ENCODE measurements at places on chromosomes 16 and 17.

GRCh38 chr17:16329519-16330271 lies 23.6 kb downstream of the CENPV start:
- no peak for DNase-seq

DNA sequence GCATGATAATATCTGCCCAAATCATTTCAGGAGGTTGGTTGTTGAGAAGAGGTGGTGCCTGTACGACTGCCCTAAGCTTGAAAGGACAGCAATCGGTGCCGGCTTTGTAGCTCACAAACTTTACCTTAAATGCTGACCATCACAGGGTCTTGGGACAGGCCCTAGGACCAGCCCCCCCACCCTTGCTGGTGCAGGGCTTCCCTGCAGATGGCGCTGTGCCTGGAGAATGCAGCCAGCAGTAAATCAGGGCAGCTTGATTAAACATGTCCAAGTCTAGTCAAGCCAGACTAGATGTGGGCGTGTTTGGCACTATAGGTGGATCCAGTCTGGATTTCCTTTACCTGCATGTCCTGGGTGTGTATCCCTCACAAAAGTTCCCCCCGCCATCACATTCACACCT lies 135.5 kb upstream of the CRHR1 start:
- peak; percentile 80 for DNase-seq

- DNase-seq: no peak
These were observed 10.2 kb downstream of the CFAP20 start for GRCh38 chr16:58118801-58119508.

GRCh38 chr17:4584101-4584916 lies at the start of gene SMTNL2:
Gene SMTNL2 (plus strand): TSS chr17:4584529. CDS start chr17:4584606, 77 bp downstream.
- peak; percentile 63 for DNase-seq

- no peak for DNase-seq
These were observed 7.1 kb downstream of the IGSF6 start for GRCh38 chr16:21645261-21645721.

- DNase-seq: no peak
These were observed 746.4 kb downstream of the CDH11 start for GRCh38 chr16:64375391-64375980.

GRCh38 chr17:42077755-42078154 lies 20.5 kb downstream of the ZNF385C start:
- DNase-seq: no peak

- peak; percentile 11 for DNase-seq
These were observed 43.3 kb upstream of the CHMP6 start for GRCh38 chr17:80948019-80948975.

GRCh38 chr17:75913537-75914210 lies 9.0 kb upstream of the MRPL38 start:
- DNase-seq: no peak

- peak; percentile 76 for DNase-seq
These were observed at the start of gene FAM83G for GRCh38 chr17:19004421-19005136. Gene FAM83G (minus strand): TSS chr17:19004764. CDS start chr17:19004041, 723 bp downstream.

Measured in WTC11 (cell line).